ENCODE measurements at places on chromosomes 1 and 21.

GRCh38 chr1:53319296-53320101 lies 8.4 kb downstream of the LRP8 start:
- DNase-seq = no peak

DNA sequence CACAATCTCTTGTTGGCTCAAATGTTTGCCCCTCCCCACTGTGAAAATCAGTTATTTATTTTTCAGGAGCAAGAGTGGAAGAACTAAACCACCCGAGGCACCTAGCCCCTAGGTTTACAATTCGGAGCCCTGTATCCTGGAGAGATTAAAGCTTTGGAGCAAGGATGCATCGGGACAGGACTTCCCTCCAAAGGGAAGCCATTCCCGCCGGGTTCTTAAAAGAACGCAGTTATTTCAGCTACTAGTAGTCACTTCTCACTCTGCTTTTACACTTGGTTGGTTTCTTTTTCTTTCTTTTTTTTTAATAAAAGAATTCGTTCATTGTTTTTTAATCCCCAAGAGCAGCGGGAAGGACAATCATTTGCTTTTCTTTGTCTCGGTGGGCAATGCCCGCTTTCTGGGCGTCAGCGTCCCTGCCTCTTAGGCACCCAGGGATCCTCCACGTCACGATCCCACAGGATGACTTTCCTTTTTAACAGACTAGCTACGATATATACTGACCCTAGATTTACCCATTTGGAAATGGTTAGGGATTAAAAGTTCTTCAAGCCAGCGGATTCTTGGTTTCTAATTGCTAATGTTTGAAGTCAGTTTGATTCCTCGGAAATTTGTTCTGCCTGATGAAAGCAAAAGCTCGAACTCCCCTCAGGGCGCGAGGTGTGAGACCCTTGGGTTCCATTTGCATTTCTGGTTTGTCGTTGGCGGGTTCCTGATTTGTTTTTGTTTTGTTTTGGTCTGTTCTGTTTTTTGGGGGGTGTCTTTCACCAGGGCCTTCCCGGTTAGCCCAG lies 9.0 kb downstream of the TBX15 start:
- DNase-seq = no peak

DNA sequence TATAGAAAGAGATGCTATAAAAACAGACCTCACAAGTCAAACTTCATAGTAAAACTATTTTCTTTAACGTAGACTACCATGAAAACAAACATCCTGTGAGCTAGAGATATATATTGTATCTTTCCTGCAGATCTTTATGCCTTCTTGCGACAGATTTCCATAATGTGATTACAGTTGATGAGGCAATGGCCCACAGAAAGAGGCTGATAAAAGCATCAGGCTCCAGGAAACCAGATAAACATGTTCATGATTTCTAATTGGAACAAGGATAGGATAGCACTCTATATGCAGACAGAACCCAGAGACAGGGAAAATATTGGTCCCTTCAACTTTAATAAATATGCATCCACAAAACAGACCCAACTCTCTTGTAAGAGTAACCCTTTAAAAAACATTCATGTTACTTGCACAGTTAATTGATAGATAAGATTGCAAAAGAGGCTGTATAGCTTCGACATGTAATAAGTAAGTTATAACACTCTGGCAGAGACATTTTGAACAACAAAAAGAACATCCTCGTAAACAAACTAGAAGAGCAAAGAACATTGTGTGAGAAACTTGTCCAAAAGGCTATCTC lies 329.4 kb downstream of the AGBL4 start:
- DNase-seq = no peak

GRCh38 chr1:242826701-242827336 lies 302.3 kb upstream of the PLD5 start:
- DNase-seq = no peak

GRCh38 chr1:101902199-101902598 lies 94.5 kb downstream of the OLFM3 start:
- DNase-seq = no peak

DNA sequence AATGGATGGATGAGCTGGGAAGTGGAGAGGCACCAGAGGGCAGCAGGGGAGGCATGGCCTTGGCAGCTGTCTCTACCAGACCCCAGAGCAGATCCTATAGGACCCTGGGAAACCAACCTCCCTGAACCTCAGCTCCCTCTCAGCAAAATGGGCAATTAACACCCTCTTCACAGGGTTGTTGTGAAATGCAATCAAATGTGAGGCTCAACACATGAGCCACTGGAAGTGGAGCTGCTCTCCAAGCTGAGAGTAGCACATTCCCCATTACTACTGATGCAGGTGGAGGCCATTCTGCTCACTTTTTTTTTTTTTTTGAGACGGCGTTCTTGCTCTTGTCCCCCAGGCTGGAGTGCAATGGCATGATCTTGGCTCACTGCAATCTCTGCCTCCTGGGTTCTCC lies 6.5 kb upstream of the SYNC start:
- DNase-seq = no peak

DNA sequence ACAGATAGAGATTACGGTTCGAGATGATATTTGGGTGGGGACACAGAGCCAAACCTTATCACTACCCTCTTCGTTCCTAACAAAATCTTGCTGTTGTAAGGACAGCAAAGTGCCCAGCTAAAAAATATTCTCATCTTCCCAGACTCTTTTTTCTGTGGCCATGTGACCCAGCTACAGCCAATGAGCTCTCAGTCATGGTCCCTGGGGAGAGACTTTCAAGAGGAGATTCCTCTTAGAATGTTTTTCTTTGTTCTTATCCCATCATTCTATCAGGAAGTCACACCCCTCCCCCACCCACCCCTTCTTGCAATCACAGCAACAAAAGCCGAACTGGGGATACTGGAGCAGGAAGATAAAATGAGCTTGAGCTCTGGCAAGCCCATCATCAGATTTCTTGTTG lies 247.1 kb downstream of the CHRM3 start:
- no peak for DNase-seq

- DNase-seq = peak; percentile 62
Observed at GRCh38 chr1:5514527-5515183, 477.6 kb downstream of the NPHP4 start.

GRCh38 chr1:25450891-25451290 lies 20.2 kb downstream of the MACO1 start:
- no peak for DNase-seq

GRCh38 chr21:33967086-33967571 lies 51.5 kb upstream of the ATP5PO start:
- no peak for DNase-seq

All from CD4-positive, alpha-beta T cell treated with Interleukin-15 for 4 hours (primary cell).